ENCODE measurements at places on chromosomes 5 and 9. TPM values are rescaled to one million over a fixed set of nuclear protein-coding genes. Genes with fewer than 3 reads are reported as not detected.

DNA sequence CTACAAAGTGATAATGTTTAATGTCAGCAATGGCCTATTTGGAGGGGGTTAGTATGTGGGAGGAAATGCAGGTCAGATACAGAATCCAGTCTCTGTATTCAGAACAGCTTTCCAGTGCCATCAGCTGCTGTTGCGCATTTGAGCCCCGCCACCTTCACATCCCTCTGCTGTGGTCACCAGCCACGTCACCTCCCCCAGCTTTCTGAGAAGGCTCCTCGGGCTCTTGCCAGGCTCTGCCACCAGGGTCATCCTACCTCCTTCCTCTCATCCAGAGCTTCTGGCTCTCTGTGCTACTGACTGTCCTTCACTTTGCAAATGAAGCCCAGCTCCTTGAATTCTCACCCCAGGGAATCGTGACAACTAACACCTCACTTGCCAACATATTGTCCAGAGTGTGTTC, 138.8 kb downstream of the PIK3R1 start:
- no peak for DNase-seq

DNA sequence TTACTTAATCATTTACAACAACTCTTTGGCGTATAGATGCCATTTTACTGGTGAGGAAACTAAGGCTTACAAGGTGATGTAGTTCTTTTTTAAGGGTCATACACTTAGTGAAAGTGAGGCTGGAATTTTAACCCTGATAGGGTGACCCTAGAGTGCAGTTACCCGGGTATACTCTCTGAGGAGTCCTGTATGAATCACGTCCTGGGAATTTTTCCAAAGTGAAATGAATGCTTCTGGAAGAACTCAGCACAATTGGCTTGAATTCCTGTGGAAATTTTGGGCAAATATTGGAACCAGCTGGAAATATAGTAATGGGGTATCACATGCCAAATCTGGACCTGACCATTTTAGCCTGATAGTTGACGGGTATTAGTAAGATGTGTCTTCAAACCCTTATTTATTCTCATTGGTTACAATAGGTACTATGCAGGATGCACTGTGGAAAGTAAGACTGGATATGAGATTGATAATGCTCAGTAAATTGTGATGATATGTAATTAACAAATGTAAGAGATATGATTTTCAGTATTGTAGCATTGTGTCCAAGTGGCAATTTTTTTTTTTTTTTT, 14.8 kb downstream of the SUB1 start:
- no peak for DNase-seq

- DNase-seq = no peak
These were observed 335.8 kb upstream of the ACTBL2 start for GRCh38 chr5:57818397-57818796.

DNA sequence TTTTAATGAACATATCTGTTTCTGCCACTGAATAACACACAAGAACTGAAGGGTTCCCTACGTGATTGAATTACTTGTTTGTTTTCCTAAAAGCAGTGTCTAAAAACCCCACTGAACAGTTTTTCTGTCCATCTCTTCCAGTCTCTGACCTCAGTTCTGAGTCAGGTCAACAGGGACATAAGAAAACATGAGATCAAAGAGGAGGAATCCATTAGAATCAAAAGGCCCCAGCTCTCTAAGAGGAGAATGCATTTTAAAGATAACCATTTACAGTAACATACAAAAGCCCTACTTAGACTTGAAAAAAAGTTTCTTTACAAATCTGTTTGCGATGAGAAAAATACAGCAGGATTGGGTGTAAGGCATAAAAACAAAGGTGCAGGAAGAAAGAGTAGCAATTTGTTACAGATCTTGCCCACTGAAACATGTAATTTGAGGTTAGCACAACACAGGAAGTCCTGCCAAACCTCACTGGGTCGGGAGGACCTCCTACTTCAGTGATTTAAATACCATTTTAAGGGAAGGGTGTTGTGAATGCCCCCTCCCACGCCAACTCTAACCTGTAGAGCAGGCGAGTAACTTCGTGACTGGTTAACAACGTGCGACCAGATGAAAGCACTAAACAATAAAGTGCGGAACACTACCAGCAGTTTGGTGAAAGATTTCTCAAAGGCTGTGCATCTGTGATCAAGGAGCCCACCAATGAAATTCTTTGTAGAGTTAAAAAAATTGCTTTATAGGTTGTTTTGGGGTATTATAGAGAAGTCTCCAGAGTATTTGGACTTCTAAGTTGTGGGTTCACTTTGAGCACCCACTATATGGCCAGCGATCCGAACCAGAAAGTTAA, 1.3 kb downstream of the QSOX2 start:
- no peak for DNase-seq

- DNase-seq = no peak
These were observed 56.1 kb upstream of the HSPA9 start for GRCh38 chr5:138631096-138631928.

DNA sequence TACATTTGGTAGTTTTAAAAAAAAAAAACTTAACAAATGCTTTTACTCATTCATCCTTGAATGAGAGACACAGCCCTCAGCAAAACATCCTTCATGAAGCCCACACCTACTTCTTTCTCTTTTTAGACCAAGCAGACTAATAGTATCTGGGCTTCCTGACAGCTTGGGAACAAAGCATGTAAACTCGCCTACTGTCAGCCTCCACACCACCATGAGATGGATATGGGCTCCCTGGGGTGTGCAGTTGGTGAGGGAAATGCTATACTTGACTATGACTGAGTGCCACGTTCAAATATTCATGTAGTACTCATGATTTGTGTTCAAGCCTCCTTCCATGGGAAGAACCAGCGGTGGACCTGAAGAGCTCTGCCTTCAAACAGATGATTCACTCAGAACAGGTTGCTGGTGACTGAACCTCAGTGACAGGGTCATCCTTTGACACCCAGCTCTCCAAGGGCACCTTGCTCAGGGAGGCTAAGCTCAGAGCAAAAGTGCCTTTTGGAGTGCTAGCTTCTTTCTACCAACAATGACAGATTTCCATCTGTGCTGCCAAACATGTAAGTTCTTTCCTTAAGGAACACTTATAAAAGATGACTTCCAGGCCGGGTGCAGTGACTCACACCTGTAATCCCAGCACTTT, 36.8 kb downstream of the SLC22A5 start:
- no peak for DNase-seq

DNA sequence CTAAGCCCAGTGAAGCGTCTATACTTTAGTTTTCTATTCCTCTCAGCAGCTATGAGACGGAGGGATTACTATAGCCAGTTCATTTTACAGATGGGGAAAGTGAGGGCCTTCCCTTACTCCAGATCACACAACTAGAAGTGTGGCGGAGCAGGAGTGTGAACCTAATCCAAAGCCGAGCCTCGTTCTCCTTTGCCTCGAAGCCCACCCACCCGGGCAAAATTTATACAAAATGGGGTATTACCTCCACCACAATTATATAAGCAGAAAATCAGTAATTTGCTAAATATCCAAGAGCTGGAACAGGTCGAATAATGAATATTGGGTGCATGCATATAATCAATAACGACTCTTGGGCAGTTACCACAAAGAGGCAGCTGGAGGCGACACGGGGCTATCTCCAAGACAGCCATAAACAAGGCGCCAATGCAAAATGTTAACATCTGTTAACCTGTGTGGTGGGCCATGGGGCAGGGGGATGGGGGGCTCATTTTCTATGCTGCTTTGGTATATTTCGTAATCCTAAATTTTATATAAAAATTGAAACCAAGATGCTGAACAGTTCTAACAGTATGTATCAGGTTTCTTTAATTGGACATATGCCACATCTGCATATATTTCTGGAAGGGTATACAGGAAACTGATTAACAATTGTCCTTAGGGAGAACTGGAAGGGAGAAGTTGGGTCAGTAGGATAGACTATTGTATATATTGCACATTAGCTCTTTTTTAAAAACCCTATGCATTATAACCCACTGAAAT, 1.2 kb upstream of the RNF44 start:
- DNase-seq = no peak

GRCh38 chr5:72185496-72186329, 78.4 kb downstream of the MAP1B start:
- peak; percentile 30 for DNase-seq

DNA sequence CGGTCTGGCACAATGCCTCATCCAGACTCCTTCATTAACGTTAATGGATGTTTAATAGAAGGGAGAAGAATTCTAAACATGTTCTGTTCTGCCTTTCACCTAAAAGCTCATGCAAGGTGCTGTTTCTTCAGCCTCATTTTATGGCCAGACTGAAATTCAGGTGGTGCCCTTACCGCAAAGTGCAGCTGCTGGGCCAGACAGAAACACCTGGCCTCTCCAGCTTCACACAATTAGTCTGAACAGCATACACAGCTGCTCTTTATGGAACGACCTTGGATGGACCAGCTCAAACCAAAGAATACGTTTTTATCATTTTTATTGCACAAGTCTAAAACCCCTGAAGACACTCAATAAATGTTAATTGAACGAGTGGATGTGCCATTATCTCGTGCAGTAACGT, 4.6 kb downstream of the SNCAIP start:
- DNase-seq = no peak

GRCh38 chr5:74624501-74624900, 16.0 kb downstream of the ENC1 start:
- DNase-seq = no peak

- DNase-seq = no peak
These were observed 37.0 kb upstream of the FGF1 start for GRCh38 chr5:142722896-142723295.

GRCh38 chr9:110512817-110513216, 66.7 kb downstream of the SVEP1 start:
- no peak for DNase-seq

The HARS1 gene
- 50.1 TPM for total RNA-seq

The FYB1 gene
- 0.42 TPM for total RNA-seq

The EIF4E1B gene
- not detected for total RNA-seq

The SLC23A1 gene
- total RNA-seq = not detected

The PGGT1B gene
- total RNA-seq = 8.8 TPM

The AGXT2 gene
- not detected for total RNA-seq

The SLC24A2 gene
- total RNA-seq = not detected

The KCTD16 gene
- total RNA-seq = 0.66 TPM

The RASEF gene
- total RNA-seq = 0.33 TPM
